ENCODE measurements at places on chromosomes 1 and 21.

GRCh38 chr1:93450321-93450720 is 2.4 kb downstream of the FNBP1L start:
- DNase-seq, result no peak

DNA sequence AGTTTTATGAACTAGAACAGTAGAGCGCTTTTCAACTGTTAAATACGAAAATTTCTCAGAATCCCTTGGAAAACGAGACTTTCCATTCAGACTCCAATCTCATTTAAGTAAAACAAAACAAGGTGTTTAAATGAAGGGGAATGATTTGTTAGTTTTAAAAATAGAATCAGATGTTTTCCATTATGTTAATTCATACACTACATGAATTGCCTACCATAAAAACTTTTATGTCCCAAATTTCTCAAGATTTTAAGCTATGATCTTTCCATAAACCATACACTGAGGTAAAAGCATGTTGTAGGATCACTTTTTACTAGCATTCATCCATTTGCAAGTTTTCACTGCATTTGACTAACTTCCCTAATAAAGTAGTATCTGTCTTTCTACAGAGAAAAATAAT is 180.3 kb upstream of the ZP4 start:
- no peak for DNase-seq

- no peak for DNase-seq
Observed at GRCh38 chr1:54326543-54327385, 79.4 kb downstream of the SSBP3 start.

DNA sequence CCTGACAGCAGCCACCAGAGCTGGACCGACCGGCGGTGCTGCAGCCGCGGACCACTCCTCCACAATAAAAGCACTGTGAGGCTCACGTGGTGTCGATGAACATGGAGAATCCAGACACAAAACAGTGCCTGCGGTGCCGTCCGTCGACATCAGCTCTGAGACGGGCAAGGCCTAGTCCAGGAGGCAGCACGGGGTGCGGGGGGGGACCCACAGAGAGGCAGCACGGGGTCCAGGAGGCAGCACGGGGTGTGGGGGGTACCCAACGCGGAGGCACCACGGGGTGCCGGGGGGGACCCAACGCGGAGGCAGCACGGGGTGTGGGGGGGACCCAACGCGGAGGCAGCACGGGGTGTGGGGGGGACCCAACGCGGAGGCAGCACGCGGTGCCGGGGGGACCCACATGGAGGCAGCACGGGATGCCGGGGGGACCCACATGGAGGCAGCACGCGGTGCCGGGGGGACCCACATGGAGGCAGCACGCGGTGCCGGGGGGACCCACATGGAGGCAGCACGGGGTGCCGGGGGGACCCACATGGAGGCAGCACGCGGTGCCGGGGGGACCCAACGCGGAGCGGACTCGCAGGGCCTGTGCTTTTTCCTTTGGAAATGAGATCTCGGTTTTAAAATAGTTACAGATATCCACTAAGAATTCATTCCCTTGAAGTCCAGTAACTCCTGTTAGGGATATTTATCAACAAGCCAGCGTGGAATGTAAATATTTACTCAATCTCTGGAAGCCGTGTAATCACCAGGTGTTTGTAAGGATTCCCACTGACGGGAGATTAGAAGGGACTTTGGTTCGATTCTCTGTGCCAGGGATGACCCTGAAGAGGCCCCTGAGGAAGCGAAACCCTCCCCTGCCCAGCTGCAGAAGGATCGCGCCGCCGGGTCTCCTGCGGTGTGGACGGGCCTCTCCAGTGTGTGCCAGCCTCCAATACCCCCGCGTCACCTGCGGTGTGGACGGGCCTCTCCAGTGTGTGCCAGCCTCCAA is 52.1 kb downstream of the COL6A1 start:
- no peak for DNase-seq

- no peak for DNase-seq
Observed at GRCh38 chr1:38708701-38709258, 150.8 kb downstream of the RRAGC start.

DNA sequence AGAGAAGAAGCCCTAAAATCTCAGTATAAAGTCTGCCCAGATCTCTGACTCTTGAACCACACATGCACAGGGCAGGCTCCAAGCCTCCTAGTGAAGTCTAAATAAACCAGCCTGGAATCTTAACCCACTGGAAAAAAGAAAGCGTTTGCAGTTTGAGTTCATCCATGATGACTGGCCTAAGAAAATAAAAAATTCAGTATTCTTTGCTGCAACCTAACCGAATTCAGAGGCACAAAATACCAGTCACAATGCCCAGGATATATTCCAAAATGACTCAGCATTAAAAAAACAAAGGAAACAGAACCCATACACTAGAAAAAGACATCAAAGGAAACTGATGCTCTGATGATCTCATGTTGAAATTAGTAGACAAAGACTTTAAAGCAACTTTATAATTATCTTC is 269.2 kb downstream of the SDCCAG8 start:
- no peak for DNase-seq
